ENCODE measurements at places on chromosomes 1 and 21. TPM values are rescaled to one million over a fixed set of nuclear protein-coding genes. Genes with fewer than 3 reads are reported as not detected.
A peak's percentile ranks its signal among the peaks of the same experiment; 100 is the strongest.

DNA sequence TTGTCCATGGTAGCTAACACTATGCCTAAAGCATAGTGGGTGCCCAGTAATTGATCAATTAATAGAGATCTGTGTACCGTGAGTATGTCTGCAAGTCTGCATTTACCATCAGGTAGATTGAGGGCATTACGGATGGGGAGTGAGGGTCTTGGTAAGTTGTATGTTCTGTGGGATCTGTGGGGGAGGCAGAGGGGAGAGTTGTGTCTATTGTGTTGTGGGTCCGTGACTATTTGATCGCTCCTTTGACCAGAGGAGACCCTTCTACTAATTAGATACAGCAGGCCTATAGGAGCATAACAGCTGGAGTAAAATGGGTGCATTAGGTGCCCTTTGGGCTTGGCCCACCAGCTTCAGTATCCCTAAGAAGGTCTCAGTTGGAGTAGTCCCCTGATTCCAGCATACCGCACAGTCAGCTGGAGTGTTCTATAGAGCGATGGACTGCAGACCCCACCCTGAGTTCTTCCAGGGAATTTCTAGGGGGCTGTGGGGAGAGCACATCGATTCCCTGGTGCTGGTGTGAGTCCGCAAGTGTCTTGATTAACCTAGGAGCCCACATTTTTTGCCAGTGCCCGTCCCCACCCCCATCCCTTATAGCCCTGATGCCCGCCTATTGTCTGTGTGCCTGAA is 55.9 kb downstream of the RHBG start:
- DNase-seq, result no peak

The EXO5 gene
- total RNA-seq, result 15.6 TPM

DNA sequence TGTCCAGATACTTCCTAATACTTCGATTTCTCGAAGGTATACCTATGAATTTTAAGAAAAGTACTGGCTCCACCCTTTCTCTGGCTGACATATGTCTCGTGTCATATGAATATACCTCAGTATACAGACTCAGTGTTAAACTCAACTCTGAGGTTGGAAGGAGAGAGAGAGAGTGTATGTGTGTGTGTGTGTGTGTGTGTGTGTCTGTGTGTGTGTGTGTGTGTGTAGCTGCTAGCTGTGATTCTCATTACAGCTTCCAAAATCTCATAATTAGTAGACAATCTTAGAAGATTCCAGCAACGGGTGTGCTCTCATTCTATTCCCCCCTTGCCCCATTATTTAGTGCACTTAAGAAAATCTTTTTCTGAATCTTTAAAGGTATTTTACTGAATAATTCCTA is 380.3 kb upstream of the B3GALT2 start:
- DNase-seq, result no peak

DNA sequence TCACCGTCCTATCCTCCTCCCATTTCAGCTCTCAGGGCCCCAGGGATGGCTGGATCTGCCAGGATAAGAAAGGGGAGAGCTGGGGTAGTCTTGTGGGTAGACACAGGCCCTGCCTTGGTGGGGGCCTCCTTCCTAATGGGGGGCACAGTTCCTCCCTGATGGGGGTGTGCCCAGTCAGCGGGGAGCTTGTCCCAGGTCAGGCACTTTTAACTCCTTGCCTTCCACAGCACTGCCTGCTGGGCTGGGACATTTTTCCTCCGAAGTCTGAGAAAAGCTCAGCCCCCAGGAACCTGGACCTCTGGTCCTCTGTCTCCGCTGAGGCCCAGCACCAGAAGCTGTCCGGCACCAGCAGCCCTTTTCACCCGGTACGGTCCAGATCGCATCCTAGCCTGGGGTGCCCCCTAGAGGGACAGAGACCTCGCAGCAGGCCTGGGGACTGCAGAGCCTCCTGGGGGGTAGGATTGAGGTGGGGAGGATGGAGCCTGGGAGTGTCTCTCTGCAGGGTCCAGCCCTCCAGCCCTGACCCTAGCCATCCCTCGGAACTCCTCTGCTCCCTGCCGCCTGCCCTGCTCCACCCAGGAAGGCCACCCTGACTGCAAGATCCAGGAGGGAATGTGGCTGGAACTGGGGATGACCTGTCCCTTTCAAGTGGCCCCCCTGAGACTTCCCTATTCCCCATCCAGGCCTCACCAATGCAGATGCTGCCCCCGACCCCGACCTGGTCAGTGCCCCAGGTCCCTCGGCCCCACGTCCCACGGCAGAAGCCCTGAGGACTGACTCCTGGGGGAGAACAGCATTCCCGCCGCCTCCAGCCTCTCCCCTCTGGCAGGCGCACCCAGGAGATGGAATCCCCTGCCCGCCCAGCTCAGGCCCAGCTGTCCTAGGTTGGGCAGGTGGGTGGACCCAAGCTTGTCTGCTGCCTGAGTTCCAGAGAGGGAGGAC is 12.0 kb downstream of the MIIP start:
- peak; percentile 43 for DNase-seq

DNA sequence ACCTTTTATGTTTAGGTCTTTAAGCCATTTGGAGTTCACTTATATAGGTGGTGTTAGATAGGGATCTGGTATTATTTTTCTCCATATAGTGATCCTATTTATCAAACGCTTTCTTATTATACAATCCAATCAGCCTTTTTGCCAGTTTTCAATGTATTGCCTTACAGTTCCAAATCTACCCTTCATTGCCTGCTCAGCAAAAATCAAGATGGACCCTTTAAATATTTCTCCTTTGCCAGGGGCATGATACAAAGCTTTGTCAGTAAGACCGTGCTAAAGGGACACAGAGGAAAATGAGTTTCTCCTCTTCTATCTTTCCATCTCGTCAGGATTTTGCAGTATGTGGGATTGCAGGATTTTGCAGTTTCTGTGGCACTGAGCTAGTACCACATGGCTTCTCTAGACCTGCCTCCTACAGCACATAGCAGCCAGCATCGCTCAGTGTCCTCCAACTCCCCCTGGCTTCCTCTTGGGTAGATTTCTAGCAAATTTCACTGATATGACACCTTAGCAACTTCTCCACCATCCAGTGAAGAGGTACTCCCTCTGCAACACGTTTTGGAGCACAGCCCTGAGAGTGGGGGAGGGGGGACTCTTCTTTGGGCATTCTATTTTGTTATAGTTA is 22.5 kb upstream of the CAP1 start:
- DNase-seq, result no peak

The DAB1 gene
- not detected for total RNA-seq

- DNase-seq, result no peak
Measured at GRCh38 chr1:207060596-207060995, 7.5 kb downstream of the PFKFB2 start.

The KRTAP11-1 gene
- not detected for total RNA-seq

The GJB3 gene
- not detected for total RNA-seq

DNA sequence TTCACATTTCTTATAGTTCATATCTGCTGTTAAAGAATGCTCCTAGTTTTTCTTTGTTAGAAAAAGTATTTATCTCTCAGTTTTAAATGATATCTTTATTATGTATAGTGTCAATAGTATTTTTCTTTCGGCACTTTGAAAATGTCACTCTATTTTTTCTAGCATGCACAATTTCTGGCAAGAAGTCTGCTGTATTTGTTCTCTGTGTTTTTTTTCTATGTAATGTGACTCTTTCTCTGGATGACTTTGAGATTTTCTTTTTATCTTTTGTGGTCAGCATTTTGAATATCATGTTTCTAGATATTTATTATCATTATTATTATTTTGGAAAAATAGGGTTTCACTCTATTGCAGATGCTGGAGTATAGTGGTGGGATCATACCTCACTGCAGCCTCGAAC is 285.2 kb downstream of the PTGER3 start:
- no peak for DNase-seq

The CFAP57 gene
- total RNA-seq, result 0.35 TPM

- DNase-seq, result no peak
Measured at GRCh38 chr21:42198929-42199867, 19.7 kb upstream of the ABCG1 start.

DNA sequence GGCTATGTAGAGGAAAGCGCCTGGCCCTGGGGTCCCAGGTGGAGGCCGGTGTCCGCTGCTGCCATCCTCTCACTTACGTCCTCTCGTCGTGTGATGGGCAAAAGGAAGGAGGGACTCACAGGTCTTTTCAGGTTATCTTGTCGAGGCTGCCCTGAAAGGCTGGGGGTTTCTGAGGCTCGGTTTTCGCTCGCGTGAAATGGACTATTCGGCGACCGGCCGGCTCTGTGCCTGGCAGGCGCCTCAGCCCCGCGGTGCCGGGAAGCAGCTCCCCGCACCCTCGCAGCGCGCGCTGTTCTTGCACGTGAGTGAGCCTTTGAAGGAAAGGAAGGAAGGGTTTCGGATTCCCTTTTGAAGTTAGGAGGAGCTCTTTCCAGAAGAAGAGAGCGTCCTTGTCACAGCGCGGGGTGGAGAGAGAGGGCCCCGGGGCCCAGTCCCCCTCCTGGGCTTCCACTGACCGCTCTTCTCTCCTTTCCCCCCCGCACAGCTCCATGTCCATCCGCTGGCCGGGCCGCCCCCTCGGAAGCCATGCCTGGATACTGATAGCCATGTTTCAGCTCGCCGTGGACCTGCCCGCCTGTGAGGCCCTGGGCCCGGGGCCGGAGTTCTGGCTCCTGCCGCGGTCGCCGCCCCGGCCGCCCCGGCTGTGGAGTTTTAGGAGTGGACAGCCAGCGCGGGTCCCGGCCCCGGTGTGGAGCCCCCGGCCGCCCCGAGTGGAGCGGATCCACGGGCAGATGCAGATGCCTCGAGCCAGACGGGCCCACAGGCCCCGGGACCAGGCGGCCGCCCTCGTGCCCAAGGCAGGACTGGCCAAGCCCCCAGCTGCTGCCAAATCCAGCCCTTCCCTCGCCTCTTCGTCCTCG is 57.2 kb downstream of the AJAP1 start:
- DNase-seq, result no peak

The HFM1 gene
- total RNA-seq, result not detected

The ZNF669 gene
- total RNA-seq, result 10.2 TPM
